Activated T-cell treated with anti-CD3 and anti-CD28 coated beads for 4 hours (primary cell): ENCODE measurements at places on chromosomes 13 and 19.

DNA sequence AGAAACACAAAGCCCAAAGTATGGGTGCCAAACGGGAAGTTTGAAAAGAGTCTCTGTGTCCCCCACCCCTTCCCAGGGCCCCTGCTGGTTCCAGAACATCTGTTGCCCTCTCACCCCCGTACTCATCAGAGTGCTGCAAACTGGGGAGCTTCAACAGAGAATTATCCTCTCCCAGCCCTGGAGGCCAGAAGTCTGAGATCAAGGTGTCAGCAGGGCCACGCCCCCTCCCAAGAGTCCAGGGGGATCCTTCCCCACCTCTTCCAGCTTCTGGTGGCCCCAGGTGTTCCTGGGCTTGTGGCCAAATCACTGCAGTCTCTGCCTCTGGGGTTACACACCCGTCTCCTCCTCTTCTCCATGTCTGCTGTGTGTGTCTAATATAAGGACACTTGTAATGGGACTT is 183.4 kb downstream of the PTPRS start:
- DNase-seq = no peak

- no peak for DNase-seq
These were observed 33.1 kb downstream of the BICRA start for GRCh38 chr19:47641891-47642485.

DNA sequence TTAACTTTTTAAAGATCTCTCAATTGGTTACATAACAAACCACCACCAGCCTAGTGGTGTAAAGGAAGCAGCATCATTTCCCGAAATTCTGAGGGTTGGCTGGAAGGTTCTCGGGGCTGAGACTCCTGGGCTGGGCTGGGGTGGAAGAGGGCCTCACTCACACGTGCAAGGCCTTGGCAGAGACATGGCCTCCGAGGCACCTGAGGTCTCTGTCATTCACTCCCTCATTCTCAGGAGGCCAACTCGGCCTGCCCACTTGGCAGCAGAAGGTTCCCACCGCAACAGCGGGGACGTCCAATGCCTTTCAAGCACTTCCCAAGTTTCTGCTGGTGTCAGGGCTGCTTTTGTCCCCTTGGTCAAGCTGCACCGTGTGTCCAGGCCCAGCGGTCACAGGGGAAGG is 18.6 kb upstream of the RASA3 start:
- no peak for DNase-seq

GRCh38 chr13:90867336-90867683 is 480.2 kb upstream of the MIR17HG start:
- no peak for DNase-seq

GRCh38 chr13:65378484-65378883 is 1851.7 kb downstream of the PCDH9 start:
- DNase-seq = no peak

DNA sequence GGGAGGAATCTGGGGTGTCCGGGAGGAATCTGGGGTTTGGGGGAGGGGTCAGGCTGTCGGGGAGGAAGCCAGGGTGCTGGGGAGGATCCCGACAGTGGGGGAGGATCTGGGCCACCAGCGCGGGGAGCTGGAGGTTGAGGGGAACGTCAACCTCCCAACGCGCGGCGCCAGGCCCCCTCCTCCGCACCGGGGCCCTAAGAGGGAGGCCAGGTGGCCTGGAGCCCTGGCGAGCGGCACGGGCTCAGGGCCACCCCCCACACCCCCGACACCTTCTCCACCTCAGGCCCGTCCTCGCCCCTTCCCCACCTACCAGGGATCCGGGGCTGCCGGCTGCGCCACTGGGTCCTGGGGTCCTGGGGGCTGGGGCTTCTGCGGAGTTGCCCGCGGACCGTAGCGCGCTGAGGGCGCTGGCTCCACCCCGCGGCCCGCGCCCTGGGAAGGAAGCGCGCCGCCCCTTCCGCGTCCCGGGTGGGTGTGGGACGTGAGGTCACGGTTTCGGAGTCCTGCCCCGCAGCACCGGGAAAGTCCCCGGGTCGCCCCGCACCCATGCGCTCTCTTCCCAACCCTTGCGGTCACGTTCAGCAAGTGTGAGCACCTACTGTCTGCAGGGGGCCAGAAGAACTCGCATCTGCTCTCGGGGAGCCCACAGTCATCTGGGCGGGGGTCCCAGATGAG is at the start of gene TICAM1:
TICAM1 (minus strand) TSS at position 409 of the 675 bp plus-strand sequence. CDS start 13,335 bp downstream, outside the sequence.
- DNase-seq = peak; percentile 80

DNA sequence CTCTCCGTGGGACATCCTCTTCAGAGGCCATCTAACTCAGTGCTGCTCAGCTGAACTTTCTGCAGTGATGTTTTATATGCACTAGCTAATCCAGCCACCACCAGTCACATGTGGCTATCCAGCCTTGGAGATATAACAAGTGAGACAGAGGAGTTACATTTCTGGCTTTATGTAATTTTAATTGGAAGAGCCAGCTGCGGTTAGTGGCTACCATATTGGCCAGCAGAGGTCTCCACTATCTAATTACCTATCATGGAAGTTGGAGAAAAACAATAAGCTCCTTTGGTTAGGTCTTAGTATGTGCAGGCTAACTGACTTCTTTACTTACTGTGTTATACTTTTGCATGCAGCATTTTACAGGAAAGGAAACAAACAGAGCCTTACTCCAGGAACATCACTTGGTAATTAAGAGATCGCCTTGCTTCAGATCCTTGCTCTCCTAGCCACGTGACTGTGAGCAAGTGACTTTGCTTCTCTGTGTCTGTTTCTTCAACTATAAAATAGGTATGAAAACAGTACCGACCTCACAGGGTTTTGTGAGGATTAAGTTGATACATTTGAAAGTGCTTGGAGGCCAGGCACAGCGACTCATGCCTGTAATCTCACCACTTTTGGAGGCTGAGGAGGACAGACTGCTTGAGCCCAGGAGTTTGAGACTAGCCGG is 1.6 kb upstream of the KLK10 start:
- DNase-seq = no peak

DNA sequence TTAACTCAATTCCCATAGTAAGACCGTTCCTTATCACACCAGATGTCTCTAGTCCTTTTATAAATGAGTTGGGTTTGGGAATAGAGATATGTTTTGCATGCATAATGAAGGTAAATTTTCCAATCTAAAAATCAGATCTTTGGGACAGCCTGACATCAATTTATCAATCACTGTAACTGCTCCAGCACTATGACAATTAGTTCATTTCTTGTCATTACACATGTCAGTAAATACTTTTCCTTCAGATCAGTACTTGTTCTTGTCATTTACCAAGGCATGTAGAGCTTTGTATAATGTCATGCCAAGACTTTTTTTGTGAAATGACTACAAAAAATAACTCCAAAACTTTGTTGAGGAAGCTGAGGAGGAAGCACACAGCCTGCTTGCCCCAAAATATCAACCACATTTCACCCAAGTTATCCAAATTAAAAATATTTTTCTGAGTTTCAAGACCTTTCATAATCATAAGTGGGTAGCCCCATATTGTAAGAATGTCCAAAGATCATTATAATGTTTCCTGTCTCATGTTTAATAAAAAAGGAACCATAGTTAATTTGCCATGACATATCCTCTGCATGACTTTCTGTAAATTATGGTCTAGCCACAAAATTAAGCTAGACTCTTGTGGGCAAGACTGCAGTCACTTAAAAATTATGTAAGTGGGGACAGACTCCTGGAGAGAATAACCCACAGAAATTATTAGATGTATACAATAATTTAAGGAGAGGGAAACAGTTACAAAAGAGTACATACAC is 586.8 kb downstream of the TBC1D4 start:
- no peak for DNase-seq

DNA sequence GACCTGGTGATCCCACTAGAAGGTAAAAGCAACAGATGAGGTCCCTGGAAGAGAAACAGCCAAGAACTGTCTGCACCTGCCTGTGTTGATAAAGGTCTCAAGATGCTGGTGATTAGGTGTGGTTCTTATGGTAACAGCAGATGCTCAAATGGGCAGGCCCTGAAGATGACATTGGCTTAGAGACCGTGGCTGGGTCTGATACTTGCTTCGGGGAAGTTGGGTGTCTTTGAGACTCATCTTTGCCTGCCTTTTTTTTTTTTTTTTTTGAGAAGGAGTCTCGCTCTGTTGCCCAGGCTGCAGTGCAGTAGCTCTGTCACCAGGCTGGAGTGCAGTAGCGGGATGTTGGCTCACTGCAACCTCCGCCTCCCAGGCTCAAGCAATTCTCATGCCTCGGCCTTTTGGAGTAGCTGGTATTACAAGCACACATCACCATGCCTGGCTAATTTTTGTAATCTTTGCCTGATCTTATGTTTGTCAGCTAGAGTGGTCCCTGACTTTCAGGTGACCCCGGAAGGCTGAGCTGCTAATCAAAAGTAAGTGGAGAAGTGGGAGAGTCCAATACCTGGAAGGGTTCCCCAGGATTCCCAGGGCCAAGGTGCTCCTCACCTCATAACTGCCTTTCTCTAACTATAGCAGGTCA is 7.9 kb downstream of the SLC25A23 start:
- no peak for DNase-seq

DNA sequence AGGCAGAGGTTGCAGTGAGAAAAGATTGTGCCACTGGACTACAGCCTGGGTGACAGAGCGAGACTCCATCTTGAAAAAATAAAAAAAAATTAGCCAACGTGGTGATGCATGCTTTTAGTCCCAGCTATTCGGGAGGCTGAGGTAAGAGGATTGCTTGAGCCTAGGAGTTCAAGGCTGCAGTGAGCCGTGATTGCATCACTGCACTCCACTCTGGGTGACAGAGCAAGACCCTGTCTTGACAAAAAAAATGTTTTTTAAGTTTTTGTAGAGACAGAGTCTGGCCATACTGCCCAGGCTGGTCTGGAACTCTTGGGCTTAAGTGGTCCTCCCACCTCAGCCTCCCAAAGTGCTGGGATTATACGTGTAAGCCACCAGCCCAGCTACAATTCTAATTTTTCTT is 22.4 kb upstream of the LSM14A start:
- no peak for DNase-seq

- DNase-seq = no peak
These were observed 37.7 kb upstream of the MCF2L start for GRCh38 chr13:112931028-112931934.

GRCh38 chr19:51365965-51366388 is at the start of gene ETFB:
ETFB (minus strand) TSS chr19:51366388; CDS start chr19:51366326, 62 bp downstream.
- DNase-seq = no peak

DNA sequence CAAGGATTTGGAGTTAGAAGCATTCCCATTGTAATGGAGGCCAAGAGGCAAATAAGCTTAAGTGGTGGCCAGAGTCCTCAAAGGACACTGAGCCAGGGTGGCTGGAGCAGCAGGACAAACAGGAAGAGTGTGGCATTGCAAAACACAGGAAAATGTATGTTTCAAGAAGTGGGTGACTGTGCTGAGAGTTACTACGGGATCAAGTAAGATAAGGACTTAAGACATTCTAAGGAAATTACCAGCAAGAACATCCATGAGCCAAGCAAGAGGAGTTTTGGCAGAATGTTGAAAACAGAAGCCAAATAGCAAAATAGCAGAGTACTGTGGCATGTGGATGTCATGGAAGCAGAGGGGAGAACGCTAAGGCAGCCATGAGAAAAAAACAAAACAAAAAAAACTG is 104.2 kb downstream of the RAP2A start:
- no peak for DNase-seq

DNA sequence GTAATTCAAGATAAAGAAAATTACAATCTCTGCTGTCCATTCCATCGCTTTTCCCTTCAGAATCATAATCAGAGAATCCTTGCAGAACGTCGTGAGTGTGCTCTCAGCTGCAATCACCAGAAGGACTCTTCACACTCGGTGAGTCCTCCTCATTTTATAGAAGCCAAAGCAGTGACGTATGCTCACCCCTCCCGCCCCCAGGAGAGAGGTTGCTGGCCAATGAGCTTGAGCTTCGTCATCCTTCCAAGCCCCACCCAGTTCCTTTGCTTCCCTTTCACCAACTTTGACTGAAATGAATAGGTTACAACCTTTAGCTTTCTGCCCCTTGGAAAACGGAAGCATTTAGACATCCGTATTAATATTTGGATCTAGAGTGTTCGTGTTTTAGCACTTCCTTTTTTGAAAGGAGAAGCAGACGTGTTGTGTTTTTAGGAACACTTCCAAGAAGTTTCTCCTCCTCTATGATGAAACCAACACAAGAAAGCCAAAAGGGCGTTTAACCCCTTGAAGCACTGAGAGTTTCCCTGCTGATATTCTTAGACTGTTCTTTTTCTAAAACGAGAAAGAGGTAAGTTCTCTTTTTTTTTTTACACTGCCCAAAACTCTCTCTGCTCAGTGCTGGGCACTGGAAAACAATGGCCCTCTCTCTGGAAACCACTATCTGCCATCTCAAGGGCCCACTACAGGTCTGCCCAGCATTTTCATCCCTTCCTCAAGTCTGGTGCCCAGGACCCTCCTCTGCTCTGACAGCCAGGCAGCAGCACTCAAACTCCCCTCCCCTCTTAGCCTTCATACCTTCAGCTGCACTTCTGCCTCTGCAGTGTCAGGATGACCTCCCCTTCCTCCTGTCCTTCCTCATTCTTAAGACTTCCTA is 44.3 kb upstream of the CEACAM21 start:
- DNase-seq = peak; percentile 73

DNA sequence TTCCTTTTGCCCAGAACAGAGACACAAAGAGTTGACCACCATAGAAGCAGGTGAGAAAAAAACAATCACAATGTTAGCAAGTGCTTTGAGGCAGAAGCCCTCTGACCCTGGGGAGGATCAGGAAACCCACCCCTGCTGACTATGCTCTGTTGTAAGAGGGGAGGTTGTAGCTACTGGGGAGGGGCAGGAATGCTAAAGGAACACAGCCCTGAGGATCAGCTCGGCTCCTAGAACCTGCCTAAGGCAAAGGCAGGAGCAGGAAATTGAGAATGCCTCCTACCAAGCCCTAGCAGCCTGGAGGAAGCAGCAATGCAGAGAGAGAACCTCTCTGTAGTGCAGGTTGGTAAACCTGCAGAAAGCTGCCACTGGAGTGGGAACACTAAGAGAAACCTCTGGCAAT is 624.0 kb upstream of the KLF12 start:
- no peak for DNase-seq

DNA sequence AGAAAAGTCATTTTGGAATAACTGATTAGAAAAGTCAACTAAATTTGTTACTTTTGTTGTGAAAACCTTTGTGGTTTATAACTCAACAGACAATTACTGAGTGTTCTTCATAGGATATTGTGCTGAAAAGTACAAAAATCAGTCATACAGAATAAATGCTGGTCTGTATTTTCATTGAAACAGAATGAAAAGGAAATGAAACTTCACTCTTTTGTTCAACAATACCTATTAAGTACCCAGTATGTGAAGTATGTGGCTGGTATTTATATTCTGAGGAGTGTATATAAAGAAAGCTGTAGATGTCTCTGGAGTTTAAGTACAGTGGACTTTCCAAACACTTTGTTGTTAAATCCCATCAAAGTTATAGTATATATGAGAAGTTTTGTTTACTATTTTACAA is 828.4 kb upstream of the ATXN8OS start:
- DNase-seq = no peak

- no peak for DNase-seq
These were observed 462.7 kb upstream of the ZNF507 start for GRCh38 chr19:31882709-31883108.

DNA sequence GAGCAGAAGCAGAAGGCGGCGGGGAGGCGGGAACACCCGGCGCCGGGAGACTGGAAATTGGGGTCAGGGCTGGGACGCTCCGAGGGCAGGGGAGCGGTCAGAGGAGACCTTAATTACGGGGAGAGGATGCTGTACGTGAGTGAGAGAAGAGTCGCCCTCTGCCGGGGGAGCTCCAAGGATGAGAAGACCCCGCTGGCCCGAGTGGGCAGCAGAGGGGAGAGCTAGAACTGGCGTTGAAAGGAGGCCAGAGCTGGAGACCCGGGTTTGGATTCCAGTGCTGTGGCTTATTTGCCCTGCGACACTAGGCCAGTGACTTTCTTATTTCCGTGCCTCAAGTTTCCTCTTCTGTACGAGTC is 536 bp downstream of the FAM32A start:
- DNase-seq = peak; percentile 15
